AG08396 (cell line): ENCODE measurements at places on chromosomes 6 and 20.
A peak's percentile ranks its signal among the peaks of the same experiment; 100 is the strongest.

DNA sequence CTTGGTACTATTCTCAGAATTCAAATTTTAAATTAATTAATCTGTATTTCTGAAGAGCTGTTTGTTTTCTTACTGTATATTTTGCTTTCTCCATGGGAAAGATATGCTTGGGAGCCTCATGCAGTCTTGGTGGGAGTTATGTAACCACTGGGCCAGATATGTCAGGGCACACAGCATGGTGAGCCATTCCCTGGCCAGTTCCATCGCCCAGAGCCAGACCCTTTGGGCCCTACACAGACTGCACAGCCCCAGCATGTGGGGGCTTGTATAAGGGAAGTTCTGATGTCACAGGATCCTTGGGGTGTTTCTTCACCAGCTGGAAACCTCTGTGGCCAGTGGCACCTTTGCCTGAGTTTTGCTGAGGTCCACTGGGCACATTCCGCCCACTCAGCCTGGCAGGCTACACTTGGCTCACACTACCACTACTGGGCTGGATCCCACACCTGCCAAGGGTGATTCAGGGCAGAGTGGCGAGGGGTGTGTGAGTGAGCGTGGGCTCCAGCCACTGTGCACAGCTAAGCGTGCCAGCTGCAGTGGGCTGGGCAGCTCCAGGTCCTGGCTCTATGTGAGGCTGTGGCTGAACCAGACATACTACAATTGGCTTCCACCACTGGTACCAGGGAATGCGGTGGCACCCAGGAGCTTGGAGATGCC, 293.5 kb downstream of the ARHGAP18 start:
- DNase-seq = no peak

- DNase-seq = no peak
Measured at GRCh38 chr6:101847690-101848089, 454.2 kb downstream of the GRIK2 start.

DNA sequence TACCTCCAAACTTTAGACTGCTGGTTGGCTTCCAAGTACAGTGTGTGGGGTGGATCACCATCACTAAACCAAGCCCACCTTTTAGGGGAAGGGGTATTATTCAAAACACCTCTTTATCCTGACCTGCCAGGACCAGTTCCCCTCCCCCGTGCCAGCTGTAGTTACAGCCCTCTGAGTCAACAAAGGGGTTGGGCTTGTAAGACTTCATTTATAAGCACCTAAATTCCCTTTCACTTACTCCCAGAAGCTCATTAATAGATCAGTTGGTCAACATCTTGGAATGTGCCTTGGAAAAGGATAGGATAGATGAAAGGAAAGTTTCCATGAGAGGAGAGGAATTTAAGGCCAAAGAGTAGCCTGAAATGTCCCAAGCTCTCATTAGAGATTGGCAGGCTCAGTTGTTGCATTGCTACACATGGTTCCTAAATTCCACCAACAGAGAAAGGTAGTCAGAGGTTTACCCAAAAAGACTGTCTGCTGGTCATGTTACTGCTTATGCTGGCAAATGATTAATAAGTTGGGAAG, 59.2 kb downstream of the TNFAIP3 start:
- peak; percentile 70 for DNase-seq

GRCh38 chr6:35084041-35084491, 57.1 kb downstream of the TCP11 start:
- no peak for DNase-seq
